Activated naive CD4-positive, alpha-beta T cell treated with anti-CD3 and anti-CD28 coated beads, Interleukin-2, amount 10 ng/mL, durations not matched to agents 5 hours and 36 hours (primary cell): ENCODE measurements at places on chromosomes 13 and 19. TPM values are rescaled to one million over a fixed set of nuclear protein-coding genes. Genes with fewer than 3 reads are reported as not detected.

Gene OR10H3
- not detected for total RNA-seq

Gene NCR1
- 0.35 TPM for total RNA-seq

Gene SPTBN4
- 0.10 TPM for total RNA-seq

Gene ETV2
- total RNA-seq, result 1.2 TPM

Gene FAM83E
- 1.2 TPM for total RNA-seq

Gene F2RL3
- 0.23 TPM for total RNA-seq

Gene GSX1
- total RNA-seq, result not detected

Gene GIPC3
- 3.0 TPM for total RNA-seq

Gene ANKLE1
- 8.2 TPM for total RNA-seq

Gene FPR2
- not detected for total RNA-seq

Gene SPIB
- total RNA-seq, result 0.53 TPM

Gene CADM4
- 0.51 TPM for total RNA-seq

Gene LILRB5
- not detected for total RNA-seq

Gene RGCC
- 43.1 TPM for total RNA-seq

Gene ADGRE3
- total RNA-seq, result not detected

Gene NXNL1
- total RNA-seq, result not detected

Gene PSG3
- not detected for total RNA-seq

Gene KLK15
- total RNA-seq, result not detected

Gene DAND5
- total RNA-seq, result 0.25 TPM

Gene PGLYRP1
- not detected for total RNA-seq

Gene PEX11G
- 0.58 TPM for total RNA-seq

Gene ZNF93
- total RNA-seq, result 14.4 TPM

Gene TSHZ3
- total RNA-seq, result 1.2 TPM

Gene CRB3
- 1.2 TPM for total RNA-seq

Gene ITGBL1
- not detected for total RNA-seq

Gene PPP1R13L
- total RNA-seq, result 24.4 TPM

Gene ZNF682
- 8.1 TPM for total RNA-seq

Gene CACNA1A
- 1.2 TPM for total RNA-seq

Gene GPR183
- 14.2 TPM for total RNA-seq

Gene SWSAP1
- total RNA-seq, result 3.7 TPM

Gene NDUFA7
- 50.9 TPM for total RNA-seq

Gene ZNF737
- total RNA-seq, result 18.7 TPM

Gene KRTDAP
- not detected for total RNA-seq

Gene ZNF134
- total RNA-seq, result 20.5 TPM

Gene CNN1
- total RNA-seq, result not detected

Gene STARD13
- not detected for total RNA-seq

Gene S1PR5
- 0.26 TPM for total RNA-seq

Gene MBOAT7
- 46.0 TPM for total RNA-seq

Gene KIR2DL3
- total RNA-seq, result 0.38 TPM

Gene SYCN
- not detected for total RNA-seq
